ENCODE measurements at places on chromosomes 7 and 10.

DNA sequence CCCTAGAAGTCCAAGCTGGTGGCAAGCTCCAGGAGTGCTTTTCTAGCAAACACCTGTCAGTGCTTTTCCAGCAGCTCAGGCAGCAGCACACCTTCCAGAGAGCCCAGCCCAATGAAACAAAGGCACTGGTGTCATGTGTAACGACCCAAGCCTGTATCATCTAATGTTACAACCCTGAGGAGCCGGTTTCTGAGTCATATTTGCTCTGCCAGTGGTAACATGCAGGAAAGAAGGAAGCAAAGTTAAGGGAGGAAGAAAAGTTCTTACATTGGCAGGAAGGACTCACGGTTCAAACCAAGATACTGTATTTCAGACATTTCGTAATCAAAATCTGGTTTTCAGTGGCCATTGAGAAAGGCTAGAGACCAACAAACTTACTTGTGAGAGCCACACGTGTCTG is at the start of gene ANKRD22:
ANKRD22 (minus strand) TSS at position 139 of the 400 bp plus-strand sequence. CDS start 237 bp downstream, outside the sequence.
- no peak for DNase-seq

GRCh38 chr10:90723416-90724068 is 134.3 kb downstream of the HTR7 start:
- no peak for DNase-seq

DNA sequence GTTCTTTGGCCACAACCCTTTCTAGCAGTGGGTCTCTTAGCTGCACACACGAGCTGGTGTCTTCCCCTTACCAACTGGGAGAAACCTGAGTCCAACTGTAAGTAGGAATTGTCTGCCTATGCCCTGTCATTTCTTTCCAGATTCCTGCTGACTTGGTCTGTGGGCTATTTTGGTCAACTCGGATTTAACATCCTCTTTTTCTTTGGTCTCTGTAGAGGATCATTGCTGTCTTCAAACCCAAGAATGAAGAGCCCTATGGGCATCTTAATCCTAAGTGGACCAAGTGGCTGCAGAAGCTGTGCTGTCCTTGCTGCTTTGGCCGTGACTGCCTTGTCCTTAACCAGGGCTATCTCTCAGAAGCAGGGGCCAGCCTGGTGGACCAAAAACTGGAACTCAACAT is 10.3 kb downstream of the PI4K2A start:
- DNase-seq: no peak

- no peak for DNase-seq
Measured at GRCh38 chr10:95297402-95297801, 6.6 kb upstream of the PDLIM1 start.

DNA sequence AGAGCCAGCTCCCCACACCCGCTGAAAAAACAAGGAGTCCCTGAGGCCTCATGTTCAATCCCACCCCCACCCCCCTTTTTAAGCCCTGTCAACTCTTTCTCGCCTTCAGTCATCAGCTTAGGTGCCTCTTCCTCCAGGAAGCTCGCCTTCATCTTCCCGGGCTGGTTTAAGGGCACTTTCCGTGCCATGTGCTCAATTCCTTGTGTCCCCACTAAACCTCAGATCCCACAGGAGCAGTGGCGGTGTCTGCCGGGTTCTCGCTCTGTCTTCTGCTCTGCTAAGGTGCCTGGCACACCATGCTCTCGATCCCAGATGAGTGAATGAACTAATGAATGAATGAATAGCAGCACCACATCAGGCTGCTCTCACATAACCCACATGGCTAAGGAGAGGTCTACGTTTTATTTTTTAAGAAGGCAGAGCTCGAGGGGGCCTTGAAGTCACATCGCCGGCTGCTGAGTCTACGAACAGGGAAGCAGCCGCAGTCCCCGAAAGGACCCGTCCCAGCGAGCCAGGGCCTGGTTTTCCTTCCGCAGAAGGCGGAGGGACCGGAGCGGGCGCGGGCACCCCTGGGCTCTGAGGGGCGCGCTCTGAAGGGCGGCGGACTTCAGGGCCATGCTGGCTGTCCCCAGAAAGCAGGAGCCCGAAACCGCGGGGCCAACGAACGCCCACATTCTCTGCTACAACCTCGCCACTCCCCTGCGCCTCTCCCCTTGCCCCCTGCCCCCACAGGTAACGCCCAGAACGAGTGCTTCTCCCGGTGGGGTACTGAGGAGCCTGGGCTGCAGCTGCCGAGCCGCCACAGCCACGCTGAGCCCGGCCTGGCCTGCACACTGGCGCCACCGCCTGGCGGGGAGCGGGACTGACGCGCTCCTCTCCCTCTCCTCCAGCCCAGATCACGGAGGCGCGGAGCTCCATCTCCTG is 73.4 kb upstream of the KCNMA1 start:
- peak; percentile 59 for DNase-seq

- no peak for DNase-seq
Measured at GRCh38 chr10:63798599-63799498, 277.6 kb downstream of the REEP3 start.

DNA sequence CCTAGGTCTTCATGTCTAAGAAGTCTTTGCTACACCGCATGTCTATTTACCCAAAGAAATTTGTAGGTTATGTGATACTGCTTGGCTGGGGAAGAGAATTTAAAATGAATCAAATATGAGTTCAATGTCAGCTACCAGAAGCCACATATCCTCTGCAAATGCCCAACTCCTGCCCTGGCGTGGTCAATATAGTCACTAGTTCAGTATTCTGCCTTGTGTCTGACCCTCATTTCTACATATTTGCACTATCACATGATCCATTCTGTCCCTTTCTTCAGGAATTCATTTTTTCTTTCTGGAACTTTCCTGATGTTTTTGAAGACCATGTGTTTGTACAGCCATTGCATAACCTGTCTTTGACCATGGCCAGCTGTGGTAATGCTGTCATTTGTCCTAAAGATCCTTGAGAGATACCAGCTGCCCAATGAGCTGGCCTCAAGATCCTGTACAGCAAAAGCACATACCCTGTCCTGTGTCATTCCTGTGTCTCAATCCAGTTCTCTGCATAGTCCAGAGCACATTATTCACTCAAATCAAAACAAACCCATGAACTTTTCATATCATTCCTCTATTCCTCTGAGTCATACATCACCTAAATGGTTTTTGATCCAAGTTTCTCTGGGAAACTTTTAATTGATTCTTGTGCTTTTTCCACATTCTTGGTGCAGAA is 524.5 kb downstream of the PARD3 start:
- no peak for DNase-seq

GRCh38 chr10:103709341-103709920 is 145.9 kb downstream of the SH3PXD2A start:
- no peak for DNase-seq
